Smooth muscle cell of trachea (primary cell): ENCODE measurements at places on chromosomes 7 and 10. TPM values are rescaled to one million over a fixed set of nuclear protein-coding genes. Genes with fewer than 3 reads are reported as not detected.

ADCK2 gene
- 21.5 and 31.8 TPM in 2 replicates for total RNA-seq

SDK1 gene
- 1.5 and 22.8 TPM in 2 replicates for total RNA-seq

FKBP6 gene
- total RNA-seq = not detected in 2 replicates

VWC2 gene
- total RNA-seq = not detected in 2 replicates

MMP21 gene
- total RNA-seq = 0.17 TPM in 1 of 2 replicates, not detected in the other

CARD11 gene
- total RNA-seq = not detected in 2 replicates

OR9A2 gene
- total RNA-seq = not detected in 2 replicates

MSANTD7 gene
- total RNA-seq = 13.2 and 15.9 TPM in 2 replicates

ZNF282 gene
- 21.5 and 25.3 TPM in 2 replicates for total RNA-seq
